ENCODE measurements at places on chromosomes 16 and 17. TPM values are rescaled to one million over a fixed set of nuclear protein-coding genes. Genes with fewer than 3 reads are reported as not detected.

- no peak for DNase-seq
Observed at GRCh38 chr17:41008811-41009210, at the start of gene KRTAP3-1. KRTAP3-1 (minus strand) TSS chr17:41009128; CDS start chr17:41009074, 54 bp downstream.

Gene MT1M
- not detected for total RNA-seq

Gene PHKG2
- total RNA-seq, result 25.2 TPM

Gene PIMREG
- not detected for total RNA-seq

Gene GRAP
- total RNA-seq, result 20.1 TPM
